ENCODE measurements at places on chromosomes 11 and 22.

- DNase-seq: no peak
Measured at GRCh38 chr11:2369896-2370295, 7.2 kb upstream of the CD81 start.

GRCh38 chr11:131618201-131618600, 247.8 kb downstream of the NTM start:
- peak; percentile 54 for DNase-seq

DNA sequence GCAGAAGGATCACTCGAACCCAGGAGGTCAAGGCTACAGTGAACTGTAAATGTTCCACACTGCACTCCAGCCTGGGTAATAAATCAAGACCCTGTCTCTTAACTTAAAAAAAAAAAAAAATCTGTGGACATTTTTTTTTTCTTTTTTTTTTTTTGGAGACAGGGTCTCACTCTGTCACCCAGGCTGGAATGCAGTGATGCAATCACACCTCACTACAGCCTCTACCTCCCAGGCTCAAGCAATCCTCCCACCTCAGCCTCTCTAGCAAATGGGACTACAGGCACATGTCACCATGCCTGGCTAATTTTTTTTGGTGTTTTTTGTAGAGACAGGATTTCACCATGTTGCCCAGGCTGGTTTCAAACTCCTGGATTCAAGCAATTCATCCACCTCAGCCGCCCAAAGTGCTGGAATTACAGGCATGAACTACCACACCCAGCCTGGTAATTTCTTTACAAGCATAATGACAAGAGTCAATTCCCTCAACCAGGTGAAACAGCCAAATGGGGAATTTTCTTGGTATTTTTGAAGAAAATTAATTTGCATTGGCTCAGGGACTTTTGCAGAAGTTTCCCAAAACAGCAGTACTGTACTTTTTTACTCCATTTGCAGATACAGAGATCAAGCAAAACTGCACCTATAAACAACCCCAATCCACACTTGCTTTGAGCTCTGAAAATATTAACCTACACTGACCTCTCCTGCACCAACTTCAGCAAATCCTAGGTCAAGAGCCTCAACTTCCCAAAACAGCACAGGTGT, 44.0 kb downstream of the MRTFA start:
- no peak for DNase-seq

DNA sequence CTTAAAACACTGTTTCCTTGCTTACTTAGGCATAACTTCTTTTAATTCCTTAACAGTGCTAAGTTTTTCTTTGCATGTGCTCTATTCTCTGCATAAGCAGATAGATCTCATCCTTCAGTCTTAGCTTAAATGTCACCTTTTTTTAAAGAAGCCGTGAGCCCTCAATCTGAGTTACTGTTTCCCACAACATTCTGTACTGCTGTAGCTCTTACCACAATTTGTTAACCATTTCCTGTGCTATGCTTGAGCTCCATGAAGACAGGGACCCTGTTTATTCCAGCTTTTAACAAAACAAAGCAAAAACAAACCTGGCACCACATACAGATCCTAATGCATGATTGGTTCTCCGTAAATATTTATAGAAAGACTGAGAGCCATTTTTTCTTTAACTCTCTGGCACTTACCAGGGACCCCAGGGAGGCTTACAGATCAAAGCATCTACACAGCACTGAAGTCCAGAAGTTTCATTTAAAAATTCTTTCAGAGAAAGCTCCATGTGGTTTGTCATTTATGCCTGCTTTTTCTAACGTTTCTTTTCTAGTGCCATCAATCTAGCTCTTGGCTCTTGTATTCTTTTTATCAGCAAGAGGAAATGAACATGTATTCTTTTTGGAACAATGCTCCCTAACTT, 74.9 kb downstream of the DYNC2H1 start:
- no peak for DNase-seq

DNA sequence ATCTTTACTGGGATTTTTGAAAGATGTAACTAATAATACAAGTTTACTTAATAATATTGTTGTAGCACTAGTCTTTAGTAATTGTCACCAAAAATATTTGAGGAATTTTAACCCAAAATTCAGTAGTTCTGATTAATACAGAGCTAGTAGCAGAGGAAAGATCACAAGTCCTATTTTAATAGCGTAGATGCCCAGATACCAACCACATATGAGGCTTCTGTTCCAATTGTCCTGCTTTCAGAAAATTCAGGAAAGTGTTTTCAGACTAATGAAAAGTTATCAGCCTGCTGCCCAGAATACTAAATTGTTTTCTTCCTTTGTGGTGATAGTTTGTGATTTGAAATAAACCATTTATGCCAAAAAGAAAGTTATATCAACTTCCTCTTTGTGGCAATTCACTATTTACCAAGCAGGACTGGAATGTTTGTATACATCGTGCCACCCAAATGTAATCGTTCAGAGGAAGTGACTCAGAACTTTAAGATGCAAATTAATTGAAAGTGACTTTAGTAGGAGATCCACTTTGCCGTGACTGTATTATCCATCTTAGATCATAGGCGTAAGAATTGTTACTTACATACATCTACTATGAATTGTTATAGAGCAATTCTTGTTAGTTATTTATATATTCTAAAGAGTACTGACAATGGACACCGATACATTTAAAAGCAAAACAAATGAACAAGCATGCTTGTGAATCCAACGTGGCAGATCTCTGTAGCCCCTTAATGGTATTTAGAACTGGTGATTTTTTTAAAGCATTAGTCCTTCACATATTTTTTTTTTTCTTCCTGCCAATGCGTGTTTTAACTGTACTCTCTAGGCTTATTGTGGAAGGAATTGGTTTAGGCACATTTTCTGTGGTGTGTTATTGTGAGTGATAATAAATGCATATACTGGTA, 231.0 kb downstream of the DDX10 start:
- DNase-seq: peak; percentile 70

GRCh38 chr22:44710474-44711240, 8.7 kb downstream of the PRR5 start:
- no peak for DNase-seq

DNA sequence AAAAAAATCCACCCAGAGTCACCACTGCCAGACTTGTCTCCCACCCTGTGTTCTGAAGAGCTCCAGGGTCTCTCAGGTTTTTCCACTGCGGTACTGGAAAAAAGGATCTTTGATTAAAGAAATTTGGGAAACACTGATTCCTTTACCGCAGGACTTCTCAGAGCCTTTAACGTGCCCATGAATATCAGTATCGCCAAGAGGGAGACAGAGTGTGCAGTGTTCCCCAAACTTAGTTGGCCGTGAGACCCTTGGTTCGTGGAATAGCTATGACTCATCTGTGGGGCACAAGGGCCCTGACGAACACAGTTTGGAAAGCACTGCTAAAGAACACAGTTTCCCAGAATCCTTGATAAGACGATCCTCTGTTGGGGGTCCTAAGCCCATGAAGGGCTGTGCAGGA, 31.7 kb downstream of the SYT7 start:
- DNase-seq: no peak

GRCh38 chr11:44927174-44927661, 23.5 kb downstream of the TP53I11 start:
- peak; percentile 53 for DNase-seq

GRCh38 chr22:29772170-29772641, 5.0 kb downstream of the UQCR10 start:
- DNase-seq: peak; percentile 52

DNA sequence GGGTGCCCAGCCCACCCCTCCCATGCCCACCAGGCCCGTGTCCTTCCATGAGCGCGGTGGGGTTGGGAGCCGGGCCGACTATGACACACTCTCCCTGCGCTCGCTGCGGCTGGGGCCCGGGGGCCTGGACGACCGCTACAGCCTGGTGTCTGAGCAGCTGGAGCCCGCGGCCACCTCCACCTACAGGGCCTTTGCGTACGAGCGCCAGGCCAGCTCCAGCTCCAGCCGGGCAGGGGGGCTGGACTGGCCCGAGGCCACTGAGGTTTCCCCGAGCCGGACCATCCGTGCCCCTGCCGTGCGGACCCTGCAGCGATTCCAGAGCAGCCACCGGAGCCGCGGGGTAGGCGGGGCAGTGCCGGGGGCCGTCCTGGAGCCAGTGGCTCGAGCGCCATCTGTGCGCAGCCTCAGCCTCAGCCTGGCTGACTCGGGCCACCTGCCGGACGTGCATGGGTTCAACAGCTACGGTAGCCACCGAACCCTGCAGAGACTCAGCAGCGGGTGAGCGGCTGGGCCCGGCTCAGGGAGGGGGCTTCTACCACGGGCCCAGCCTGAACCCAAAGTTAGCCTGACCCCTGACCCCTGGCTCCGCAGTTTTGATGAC, 3.0 kb downstream of the PKP3 start:
- peak; percentile 56 for DNase-seq

- DNase-seq: no peak
Measured at GRCh38 chr11:133026952-133027351, 505.3 kb downstream of the OPCML start.

GRCh38 chr22:28977481-28977971, 84.1 kb downstream of the C22orf31 start:
- peak; percentile 13 for DNase-seq

DNA sequence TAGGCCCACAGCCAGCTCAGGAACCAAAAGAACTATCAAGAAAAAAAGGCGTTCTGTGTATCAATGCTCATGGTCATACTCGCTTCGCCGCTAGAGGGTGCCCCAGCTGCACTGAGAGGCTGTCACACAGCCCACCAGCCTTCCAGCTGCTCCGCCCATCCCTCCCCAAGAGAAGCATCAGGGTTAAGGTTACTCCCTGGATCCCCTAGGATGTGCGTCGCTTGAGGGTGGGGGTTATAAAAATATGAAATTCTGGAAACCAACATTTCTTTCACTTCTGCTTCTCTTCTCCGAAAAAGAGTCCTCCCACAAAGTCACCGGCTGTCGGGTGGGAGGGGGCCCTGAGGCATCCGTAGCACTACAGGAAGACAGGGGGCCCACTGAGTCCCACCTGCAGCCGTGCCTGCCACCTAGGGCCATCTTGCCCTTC, 1.7 kb downstream of the CBX6 start:
- peak; percentile 76 for DNase-seq

GRCh38 chr11:81331611-81332235, 1401.9 kb downstream of the FAM181B start:
- no peak for DNase-seq

DNA sequence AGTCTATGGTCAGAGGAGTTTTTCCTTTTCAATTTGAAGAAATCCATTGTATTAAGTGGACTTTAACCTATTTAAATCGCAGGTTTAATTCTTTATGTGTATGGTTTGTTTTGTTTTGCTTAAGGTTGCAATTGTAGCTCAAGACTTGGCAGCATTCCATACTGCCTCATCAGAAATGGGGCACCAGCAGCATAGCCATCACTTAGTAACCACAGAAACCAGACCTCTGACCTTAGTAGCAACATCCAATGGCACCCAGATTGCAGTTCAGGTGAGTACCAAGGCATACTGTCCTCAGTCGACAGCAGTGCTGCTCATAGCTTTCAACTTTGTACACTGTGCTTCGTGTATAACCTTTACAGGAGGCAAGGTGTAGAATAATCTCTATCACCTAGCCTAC, 48.4 kb upstream of the WEE1 start:
- DNase-seq: no peak

DNA sequence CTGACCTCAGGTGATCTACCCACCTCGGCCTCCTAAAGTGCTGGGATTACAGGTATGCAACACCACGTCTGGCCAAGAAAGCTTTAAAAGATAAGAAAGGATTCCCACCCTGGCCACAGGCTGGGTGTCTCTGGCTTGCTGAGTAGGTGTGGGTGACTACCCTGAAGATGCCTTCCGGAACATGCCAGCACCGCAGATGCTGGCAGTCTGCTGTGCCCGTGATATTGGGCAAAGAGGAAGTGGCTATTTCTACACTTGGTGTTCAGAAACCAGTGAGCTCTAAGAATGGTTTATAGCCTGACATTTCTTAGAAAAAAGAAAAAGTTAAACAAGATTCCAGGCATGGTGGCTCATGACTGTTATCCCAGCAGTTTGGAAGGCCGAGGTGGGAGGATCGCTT, 6.1 kb downstream of the MRPL11 start:
- no peak for DNase-seq

- peak; percentile 86 for DNase-seq
Measured at GRCh38 chr11:112321501-112322172, 61.0 kb upstream of the PLET1 start.

DNA sequence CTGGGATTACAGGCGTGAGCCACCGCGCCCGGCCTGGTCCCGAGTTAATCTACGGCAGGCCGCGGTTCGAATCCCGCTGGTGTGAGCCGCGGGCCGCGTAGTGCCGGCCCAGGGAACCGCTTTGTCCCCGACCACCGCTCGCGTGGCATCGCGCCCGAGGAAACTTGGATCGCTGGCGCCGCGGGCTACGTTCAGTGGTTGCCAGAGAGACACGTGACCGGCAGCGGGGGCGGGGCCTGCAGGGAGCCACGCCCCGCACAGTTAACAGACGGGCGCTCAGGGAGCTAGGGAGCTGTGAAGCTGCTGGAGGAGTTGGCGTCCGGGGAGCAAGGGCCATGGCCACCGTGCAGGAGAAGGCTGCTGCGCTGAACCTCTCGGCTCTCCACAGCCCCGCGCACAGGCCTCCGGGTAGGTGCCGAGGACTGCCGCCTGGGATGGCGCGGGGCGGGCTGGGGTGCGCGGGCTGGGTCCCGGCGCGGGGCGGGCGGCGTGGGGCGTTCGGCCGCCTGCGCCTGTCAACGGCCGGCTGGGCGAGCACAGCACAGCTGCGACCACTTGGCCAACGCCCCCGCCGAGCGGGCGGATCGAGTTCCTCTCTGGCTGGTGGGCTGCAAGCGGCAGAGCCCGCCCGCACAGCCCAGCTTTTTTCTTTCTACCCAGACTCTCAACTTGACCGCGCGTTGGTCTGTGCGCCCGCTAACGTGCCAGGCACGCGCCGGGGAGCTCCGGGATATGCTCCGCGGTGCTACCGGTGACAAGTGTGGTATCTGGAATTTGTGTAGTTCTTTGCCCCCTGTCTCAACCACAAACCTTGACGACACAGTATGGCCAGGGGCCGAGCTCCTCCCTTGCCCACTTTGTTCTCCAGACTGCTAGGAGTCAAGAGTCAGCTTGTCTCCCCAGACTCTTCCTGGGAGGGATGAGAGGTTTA, at the start of gene DEPDC7:
TSS of gene DEPDC7 (plus strand) at position 258 of the 931 bp plus-strand sequence. CDS start at position 336, 78 bp downstream.
- peak; percentile 89 for DNase-seq

- DNase-seq: no peak
Measured at GRCh38 chr22:46914481-46914880, 152.0 kb downstream of the TBC1D22A start.

DNA sequence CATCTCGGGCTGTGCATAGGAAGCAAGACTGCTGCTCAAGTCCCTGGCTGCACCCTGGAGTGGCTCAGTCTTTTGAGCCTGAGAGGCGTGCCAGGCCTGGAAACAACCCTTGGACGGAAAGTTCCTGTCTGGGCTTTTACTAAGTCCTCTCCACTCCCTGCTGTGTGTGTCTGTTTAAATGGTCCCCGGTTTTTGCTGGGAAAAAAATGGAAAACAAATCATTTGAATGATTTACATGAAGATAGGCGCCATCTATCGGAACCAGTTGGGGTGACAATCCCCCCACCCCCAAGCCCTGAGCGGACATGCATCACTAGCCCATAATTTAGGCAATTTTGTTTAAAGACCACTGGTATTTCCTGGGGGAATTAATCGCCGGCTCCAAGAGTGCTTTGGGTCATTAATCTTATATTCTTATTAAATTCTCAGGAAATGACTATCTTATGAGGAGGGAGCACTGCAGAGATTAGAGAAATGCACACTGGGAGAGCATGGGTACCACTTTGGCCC, 2.7 kb upstream of the GAB2 start:
- DNase-seq: peak; percentile 96

- peak; percentile 85 for DNase-seq
Measured at GRCh38 chr11:61297746-61298145, 2.6 kb upstream of the VWCE start.

- DNase-seq: no peak
Measured at GRCh38 chr11:74157169-74157568, 13.6 kb downstream of the C2CD3 start.
